ENCODE measurements at places on chromosomes 5 and 9.

DNA sequence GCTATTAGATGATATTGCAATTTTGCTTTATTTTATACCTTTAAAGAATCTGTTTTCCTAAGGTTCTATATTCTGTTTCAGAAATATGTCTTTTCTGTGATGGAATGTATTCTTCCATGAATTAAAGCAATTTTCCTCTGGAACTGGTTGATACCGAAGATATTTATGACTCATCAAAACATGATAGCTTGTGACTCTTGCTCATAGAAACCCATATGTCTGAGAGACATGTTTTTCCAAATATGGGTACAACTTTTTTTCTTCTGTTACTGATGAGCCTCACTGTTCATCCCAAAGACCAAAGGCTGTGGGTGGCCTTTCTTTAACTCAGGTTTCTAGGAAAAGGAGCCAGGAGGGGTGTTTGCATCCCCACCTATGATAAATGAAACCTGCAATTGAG is 126.1 kb upstream of the PAPPA start:
- no peak for DNase-seq

- DNase-seq: no peak
Measured at GRCh38 chr5:74200560-74200959, 440.0 kb downstream of the ENC1 start.

DNA sequence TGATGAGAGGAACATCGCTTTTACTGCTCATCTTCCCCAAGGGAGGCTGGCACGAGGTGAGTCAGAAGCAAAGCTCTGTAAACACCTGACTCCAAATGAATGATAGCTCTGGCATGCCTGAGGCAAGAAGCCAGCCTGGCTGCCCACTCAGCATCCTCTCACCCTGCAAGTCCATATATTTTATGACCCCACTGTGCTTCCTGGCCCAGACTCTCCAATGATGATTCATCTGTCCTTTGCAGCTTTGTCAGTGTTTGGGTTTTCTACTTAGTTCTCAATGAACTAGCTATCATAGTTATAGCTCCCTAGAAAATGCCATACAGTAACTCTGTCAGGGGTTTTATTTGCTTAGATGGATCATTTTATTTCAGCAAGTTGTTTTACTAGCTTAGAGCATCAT is 52.1 kb upstream of the FSTL4 start:
- no peak for DNase-seq

DNA sequence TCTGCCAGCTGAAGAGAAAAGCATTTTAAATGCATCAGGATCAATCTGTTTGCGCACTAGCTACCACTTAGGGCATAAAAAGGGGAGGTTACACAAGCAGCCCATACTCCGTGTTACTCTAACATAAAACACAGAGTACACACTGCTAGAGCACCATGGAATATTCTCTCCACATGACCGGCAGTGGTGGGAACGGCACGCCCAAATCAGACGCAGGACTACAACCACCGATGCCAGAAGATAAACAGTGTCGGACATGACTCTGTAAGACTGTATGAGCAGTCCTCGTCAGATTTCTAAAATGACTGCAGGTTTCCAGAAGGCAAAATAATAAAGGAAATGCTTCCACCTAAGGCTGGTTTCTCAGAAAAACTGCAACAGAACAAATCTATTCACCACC is 40.0 kb downstream of the CDK5RAP2 start:
- no peak for DNase-seq

DNA sequence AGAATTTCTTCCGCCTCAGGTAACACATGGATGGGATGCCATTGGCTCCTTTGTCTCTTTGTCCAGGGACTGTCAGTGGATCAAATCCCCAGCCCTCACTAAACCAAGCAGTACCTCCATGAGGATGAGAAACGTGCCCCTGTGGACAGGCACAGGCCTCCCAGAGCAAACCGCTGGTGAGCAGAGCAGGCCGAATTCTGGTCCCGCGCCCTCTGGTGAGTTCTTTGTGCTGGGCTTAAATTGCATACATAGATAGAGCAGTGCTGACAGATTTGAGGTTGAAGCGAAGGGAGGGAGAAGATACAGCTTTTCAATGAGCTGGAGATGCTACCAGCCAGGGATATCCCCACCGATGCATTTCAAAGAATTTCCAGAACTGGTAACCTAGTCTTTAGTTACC is 143.8 kb downstream of the HSD17B3 start:
- DNase-seq: no peak

GRCh38 chr9:137222190-137223077 is at the start of gene RNF208:
RNF208 (minus strand) TSS chr9:137222240; CDS start chr9:137221212, 1,028 bp downstream.
- DNase-seq: no peak

DNA sequence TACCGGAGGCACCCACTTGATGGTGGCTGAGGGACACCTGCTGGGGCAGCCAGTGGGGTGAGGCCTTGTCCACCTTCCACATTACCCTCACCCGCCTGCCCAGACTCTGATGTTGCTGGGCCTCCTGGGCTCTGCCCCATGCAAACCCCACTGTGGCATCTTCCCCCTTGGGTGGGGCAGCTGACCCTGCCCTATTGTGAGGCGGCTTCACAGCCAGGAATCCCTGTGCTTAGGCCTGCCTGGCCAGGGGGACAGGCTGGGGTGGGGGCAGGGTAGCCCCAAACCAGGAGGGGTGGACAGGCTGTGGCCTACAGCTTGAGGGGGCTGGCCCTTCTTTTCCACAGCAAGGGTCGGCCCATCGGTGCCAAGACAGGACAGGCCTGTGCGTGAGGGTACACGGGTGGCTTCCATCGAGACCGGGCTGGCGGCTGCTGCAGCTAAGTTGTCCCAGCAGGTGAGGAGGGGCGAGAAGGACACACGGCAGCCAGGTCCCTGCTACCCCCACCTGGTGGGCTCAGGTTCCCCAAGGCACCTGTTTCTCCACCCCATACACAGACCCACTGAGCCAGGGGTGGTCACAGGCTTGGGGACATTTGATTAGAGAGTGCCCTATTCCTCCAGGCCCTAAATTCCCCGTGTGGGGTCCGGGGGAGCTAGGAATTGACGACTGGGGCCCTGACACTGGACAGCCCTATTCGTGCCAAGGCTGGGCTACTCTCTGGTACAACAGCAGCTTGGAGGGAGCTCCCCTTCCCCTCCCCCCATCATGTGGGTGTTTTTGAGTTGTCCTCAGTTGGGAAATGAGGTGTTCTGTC is 99.2 kb downstream of the PHF2 start:
- no peak for DNase-seq

GRCh38 chr5:112310746-112311145 is 108.3 kb downstream of the EPB41L4A start:
- DNase-seq: no peak

- no peak for DNase-seq
Measured at GRCh38 chr9:114486205-114486963, 18.9 kb downstream of the WHRN start.

DNA sequence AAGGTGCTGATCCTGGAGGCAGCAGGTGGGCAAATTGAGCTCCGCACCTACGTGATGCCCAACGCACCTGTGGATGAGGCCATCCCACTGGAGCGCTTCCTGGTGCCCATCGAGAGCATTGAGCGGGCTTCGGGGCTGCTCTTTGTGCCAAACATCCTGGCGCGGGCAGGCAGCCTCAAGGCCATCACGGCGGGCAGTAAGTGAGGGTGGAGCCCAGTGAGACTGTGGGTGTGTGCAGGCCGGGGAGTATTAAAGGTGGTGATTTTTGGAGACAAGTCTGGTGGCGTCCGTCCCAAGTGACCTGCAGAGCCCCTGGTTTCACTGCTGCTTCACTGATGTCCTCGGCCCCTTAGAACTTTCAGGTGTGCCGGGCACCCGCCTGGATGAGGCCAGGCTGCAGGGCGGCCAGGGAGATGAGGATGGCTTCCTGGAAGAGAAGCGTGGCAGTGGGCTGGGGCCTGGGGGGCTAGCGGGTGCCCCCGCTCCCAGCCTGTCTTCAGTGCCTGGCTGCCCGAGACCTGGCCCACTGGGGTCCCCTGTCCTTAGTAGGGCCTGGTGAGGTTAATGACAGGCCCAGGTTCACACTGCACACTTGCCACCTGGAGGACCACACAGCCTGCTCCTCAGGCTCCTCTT is 4.2 kb downstream of the ENDOG start:
- no peak for DNase-seq

GRCh38 chr5:114935490-114935889 is 234.2 kb downstream of the TRIM36 start:
- no peak for DNase-seq

DNA sequence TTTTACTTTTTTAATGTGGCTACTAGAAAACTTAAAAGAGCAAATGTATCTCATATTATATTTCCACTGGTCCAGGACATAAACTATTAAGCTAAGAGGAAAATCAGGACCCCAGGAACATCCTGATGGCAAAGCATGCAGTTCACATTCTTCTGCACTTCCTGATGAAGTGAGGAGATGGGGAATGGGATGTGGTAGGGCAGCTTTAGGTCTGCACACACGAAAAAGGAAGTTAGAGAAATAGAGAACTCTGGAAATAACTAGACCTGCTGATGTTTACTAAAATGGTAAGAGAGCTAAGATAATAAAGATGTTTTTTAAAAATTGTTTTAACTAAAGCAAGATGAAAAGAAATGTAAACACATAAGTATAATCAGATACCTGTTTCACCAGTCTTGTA is 39.7 kb upstream of the NIPBL start:
- DNase-seq: peak; percentile 27

DNA sequence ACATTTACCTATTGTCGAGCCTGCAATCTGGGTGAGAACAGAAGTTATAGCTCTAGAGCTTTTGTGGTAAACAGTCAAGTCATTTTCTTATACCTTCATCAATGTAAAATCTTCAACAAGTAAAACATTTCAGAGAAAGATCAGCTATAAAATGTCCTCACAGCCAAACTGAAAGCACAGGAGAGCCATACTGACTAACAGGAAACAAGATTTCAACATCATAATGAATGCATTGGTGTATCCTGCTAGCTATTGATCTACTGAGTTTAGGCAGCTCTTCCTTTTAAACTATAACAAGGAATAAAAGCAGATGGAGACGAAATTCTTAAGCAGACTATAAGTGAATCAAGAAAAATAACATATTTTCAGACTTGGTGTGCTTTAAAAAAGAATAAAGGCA is 1522.9 kb upstream of the WWC1 start:
- DNase-seq: no peak

- DNase-seq: peak; percentile 11
Measured at GRCh38 chr5:140108093-140109017, 5.6 kb upstream of the PURA start.

- peak; percentile 72 for DNase-seq
Measured at GRCh38 chr5:107294211-107294550, 376.6 kb downstream of the EFNA5 start.

GRCh38 chr5:159515909-159516415 is 185.7 kb upstream of the IL12B start:
- DNase-seq: peak; percentile 70

DNA sequence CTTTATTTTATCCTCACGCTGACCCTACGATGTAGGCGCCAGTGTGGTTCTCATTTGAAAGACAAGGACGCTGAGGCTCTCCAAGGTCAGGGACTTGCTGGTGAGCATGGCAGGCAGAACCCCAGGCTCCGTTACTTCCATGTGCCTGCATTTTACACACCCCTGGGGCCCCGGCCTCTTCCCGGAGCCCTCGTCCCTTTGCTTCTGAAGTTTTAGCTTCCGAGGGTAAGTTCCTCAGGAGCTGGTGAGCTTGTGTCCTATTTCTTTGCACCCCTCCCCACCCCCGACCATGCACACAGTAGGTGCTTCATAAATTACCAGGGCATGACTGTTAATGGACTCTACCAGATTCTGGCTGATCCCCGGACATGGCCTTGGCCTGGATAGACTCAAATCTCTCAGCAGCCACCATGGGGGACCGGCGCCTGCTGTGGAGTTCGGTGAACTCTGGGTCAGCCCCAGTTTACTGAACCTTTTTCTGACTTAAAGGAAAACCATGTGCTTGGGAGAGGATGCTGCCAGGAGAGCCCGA is 59.3 kb upstream of the RNU6ATAC start:
- no peak for DNase-seq

- DNase-seq: no peak
Measured at GRCh38 chr5:97531549-97531948, 348.5 kb upstream of the RIOK2 start.

DNA sequence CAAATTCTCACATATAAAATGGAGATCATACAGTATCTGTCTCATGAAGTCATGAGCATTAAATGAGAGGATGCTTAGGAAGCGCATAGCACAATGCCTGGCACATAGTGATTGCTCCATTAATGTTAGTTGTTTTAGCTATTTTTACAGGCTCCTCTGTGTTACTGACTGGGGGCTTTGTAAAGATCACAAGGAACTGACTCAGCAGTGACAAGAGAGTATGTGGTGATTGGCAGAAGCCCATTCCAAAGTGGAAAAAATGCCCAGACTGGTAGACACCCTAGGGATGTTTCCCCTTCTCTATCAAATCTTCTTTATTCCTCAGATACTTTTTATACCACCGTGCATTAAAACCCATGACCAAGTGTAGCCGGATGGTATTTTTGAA is 33.5 kb downstream of the ABLIM3 start:
- DNase-seq: no peak

DNA sequence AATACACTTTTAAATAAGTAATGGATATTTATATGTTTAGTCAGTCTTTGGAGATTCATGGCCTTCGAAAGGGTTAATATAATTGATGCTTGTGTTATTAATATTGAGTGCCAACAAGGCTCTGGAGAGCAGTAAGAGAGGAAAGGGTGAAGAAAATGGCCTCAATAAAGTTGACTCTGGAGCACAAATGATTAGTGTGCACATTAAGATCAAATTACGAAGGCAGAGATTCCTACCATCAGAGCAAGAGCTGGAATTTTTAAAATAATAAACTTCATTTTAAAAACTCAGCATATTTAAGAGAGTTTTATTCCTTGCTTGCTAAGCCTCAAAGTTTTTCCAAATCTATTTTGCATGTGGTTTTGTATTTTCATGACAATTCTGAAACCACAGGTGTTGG is 14.8 kb downstream of the SLC44A1 start:
- no peak for DNase-seq

DNA sequence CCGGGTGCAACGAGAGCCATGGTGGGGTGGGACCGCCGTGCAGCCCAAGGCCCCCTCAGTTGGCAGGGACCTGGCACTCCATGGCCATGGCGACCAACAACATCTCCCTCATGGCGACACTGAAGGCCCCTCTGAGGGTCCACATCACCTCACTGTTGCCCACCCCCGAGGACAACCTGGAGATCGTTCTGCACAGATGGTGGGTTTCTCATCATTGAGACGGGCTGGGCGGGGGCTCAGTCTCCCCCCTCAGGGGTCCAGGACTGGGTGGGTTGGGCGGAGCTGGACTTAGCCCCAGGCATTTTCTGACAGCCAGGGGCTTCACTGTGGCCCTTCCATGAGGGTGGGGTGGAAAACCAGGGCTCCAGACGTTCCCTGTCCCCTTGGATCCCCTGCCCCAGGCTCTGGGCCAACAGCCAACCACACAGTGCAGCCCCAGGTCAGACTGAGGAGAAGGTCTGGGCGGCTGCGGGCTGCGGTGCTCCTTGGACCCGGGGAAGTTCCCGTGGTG is 734 bp downstream of the PAEP start:
- DNase-seq: no peak

- DNase-seq: peak; percentile 65
Measured at GRCh38 chr5:148957591-148958202, 105.2 kb downstream of the SH3TC2 start.

GRCh38 chr5:155512329-155512728 is 498.8 kb downstream of the KIF4B start:
- no peak for DNase-seq

- no peak for DNase-seq
Measured at GRCh38 chr9:95105519-95106287, 211.8 kb downstream of the FANCC start.

GRCh38 chr5:90807496-90807895 is 248.9 kb downstream of the ADGRV1 start:
- DNase-seq: no peak

- peak; percentile 22 for DNase-seq
Measured at GRCh38 chr5:73446631-73447529, 1.7 kb downstream of the FOXD1 start.
